ENCODE measurements at places on chromosomes 3 and 15.

DNA sequence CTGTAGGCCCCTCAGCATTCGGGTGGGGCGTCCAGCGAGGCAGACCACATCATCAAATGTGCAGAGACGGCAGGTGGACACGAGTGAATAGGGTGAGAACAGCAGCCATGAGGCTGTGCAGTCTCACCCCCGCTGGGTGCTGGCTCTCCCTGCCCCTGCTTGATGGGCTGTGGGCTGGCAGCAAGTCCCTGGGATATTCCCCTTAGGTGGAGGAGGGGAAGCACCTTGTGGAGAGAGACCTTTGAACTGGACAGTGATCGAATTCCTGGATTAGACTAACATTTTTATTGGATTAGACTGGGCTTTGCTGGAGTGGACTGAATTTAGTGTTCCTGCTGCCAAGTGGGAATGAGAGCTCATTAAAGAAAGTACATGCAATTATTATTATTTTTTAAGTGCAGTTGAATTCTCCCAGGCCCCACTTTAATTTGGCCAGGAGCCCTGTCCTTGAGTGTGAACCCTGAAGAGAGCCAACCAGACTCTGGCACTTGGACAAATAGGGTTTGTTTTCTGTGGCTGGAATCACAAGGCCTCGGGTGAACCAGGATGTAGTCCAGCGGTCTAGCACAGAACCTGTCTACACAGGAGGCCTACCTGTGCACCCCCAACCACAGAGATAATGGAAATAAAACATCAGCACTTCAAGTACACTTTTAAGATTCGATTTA lies 193.1 kb downstream of the ABHD5 start:
- no peaks in the 10 kb centered on the region for H3K4me1 ChIP-seq
- no peaks in the 10 kb centered on the region for H3K27me3 ChIP-seq
- no peak for DNase-seq
- no peaks in the 10 kb centered on the region for H3K36me3 ChIP-seq
- H3K4me3 ChIP-seq: no peak overlapping the region
- no peak overlapping the region for H3K27ac ChIP-seq

- no peaks in the 10 kb centered on the region for H3K4me1 ChIP-seq
- no peaks in the 10 kb centered on the region for H3K27me3 ChIP-seq
- DNase-seq: no peak
- no peak overlapping the region for H3K4me3 ChIP-seq
Measured at GRCh38 chr15:67290319-67290718, 35.7 kb downstream of the IQCH start.

DNA sequence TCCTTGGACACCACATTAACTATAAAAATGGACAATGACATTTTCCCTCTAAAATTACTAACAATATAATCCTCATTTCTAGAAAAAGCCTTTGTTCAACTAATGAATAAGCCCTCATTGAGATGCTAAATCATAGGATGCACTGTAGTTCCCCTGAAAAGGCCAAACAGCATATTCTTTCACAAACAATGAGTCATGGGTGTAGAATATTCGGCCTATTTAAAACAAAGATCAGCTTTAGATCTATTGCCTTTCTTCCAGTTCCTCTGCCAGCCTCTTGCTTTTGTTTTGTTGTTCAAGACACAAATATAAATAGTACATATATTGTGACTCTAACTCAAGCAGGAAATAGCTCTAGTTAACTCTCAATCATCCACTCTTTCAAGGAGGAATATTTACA lies 82.5 kb downstream of the ADAM10 start:
- no peaks in the 10 kb centered on the region for H3K4me1 ChIP-seq
- no peaks in the 10 kb centered on the region for H3K27me3 ChIP-seq
- peaks cover 19% of the 10 kb centered on the region for H3K36me3 ChIP-seq
- H3K27ac ChIP-seq: no peak overlapping the region
- H3K4me3 ChIP-seq: no peak overlapping the region
- DNase-seq: no peak

DNA sequence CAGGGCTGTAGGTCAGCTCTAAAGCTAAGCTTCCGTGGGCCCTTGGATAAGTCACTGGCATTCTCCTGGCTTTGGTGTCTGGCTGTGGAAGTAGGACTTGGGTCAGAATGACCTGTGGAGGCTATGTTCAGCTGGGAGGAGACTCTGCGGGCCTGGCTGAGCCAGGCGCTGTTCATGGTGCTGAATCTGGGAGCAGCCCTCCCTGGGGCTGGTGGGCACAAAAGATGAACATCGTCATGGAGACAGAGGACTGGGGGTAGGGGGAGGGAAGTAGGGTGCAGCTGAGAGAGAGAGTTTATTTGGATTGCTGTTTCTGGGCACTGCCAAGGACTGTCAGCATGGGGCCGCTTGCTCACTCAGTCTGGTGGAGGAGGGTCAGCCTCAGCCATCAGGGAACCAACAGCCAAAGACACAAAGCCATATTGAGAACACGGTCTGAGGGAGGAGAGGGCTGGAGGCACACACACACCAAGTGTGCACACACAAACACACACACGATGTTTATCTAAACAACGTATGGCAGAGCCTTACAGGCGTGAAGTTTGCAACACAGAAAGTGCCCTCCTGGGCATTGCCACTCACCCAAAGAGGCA lies 120.7 kb upstream of the LINGO1 start:
- H3K27me3 ChIP-seq: no peaks in the 10 kb centered on the region
- no peaks in the 10 kb centered on the region for H3K36me3 ChIP-seq
- no peak overlapping the region for H3K4me3 ChIP-seq
- H3K4me1 ChIP-seq: no peaks in the 10 kb centered on the region
- no peak overlapping the region for H3K27ac ChIP-seq

DNA sequence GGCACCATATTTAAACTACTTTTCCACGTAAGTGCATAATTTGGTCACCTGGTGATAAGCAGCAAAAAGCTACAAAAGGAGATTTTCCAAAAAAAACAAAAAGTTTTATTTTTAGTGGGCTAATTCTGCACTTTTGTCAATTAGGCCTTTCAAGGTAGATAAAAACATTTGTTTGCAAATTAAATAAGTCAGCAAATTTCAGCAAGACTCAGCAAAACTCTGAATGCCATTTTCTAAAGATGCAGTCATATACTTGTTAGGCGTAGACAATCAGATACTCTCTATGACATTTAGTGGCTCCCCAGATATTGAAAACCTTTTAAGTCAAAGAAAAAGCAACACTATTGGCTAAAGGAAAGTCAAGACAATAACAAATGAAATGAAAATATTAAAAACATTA lies 400.2 kb upstream of the GOLIM4 start:
- H3K4me3 ChIP-seq: no peak overlapping the region
- H3K4me1 ChIP-seq: no peaks in the 10 kb centered on the region
- H3K27me3 ChIP-seq: no peaks in the 10 kb centered on the region
- no peak for DNase-seq
- H3K36me3 ChIP-seq: no peaks in the 10 kb centered on the region

GRCh38 chr3:191398607-191399006 lies 62.4 kb upstream of the PYDC2 start:
- no peaks in the 10 kb centered on the region for H3K4me1 ChIP-seq
- H3K36me3 ChIP-seq: no peaks in the 10 kb centered on the region
- no peak for DNase-seq
- H3K27me3 ChIP-seq: no peaks in the 10 kb centered on the region

GRCh38 chr3:45412763-45413162 lies 24.4 kb downstream of the LARS2 start:
- peaks cover 4% of the 10 kb centered on the region for H3K36me3 ChIP-seq
- H3K4me3 ChIP-seq: no peak overlapping the region

DNA sequence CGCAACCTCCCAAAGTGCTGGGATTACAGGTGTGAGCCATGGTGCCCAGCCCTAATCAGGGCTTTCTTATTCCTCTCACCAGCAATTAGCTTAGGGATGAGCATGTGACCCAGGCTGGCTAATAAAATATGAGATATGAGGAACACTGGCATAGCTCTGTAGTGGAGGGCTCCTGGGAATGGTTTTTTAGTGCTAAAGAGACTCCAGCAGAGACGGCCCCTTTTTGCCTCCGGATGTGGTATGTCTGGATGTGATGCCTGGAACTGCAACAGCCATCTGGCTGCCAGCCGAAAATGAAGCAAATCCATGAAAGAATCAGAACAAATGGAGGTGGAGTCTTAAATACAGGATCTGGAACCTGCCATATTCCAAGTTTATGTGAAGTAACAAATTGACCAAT lies 69.1 kb upstream of the MAGI1 start:
- no peak overlapping the region for H3K27ac ChIP-seq
- H3K27me3 ChIP-seq: no peaks in the 10 kb centered on the region
- no peak overlapping the region for H3K4me3 ChIP-seq
- DNase-seq: no peak
- no peaks in the 10 kb centered on the region for H3K4me1 ChIP-seq
- no peaks in the 10 kb centered on the region for H3K36me3 ChIP-seq

- H3K27ac ChIP-seq: no peak overlapping the region
- H3K4me3 ChIP-seq: no peak overlapping the region
- H3K4me1 ChIP-seq: no peaks in the 10 kb centered on the region
- H3K27me3 ChIP-seq: no peaks in the 10 kb centered on the region
Measured at GRCh38 chr3:116586285-116586944, 123.2 kb upstream of the TUSC7 start.

DNA sequence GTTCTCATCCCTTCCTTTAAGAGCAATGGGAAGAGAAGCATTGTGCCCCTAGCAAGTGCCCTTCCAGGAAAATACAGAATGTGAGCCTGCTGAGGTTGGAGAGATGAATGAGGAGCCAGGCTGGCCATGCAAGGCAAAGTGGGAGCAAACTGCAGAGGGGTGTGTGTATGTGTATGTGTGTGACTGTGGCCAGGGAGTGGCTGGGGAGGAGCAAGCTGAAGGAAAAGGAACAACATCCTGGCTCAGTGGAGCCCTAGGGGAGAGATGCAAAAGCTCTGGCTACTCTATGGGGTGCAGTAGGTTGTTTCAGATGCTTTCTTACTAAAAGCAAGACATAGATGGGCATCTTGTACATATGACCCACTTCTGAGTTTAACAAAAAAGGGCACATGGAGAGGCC lies 20.6 kb downstream of the FOXP1 start:
- H3K27me3 ChIP-seq: no peaks in the 10 kb centered on the region
- H3K4me1 ChIP-seq: no peaks in the 10 kb centered on the region
- H3K27ac ChIP-seq: no peak overlapping the region
- H3K36me3 ChIP-seq: no peaks in the 10 kb centered on the region
- no peak overlapping the region for H3K4me3 ChIP-seq

DNA sequence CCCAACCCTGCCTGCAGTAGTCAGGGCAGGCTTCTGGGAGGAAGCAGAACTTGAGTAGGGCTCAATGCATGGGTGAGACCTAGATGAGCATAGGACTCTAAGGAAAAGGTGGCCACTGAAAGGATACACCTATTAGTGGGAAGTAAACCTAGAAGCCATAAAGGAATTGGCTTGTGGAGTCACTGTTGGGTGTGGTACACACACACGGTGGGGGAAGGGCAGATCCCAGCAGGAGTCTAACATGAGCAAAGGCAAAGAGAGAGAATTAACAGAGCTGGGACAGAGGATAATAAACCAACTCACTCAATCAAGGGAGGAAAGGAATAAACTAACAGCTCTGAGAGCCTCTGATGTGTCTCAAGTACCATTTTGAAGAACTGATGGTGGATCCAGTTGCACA lies 23.1 kb downstream of the DAPK2 start:
- no peaks in the 10 kb centered on the region for H3K27me3 ChIP-seq
- H3K36me3 ChIP-seq: no peaks in the 10 kb centered on the region
- no peak for DNase-seq
- no peak overlapping the region for H3K4me3 ChIP-seq
